ENCODE measurements at places on chromosomes 11 and 22.

- no peak for DNase-seq
Observed at GRCh38 chr11:69192301-69192721, 36.6 kb downstream of the SMIM38 start.

DNA sequence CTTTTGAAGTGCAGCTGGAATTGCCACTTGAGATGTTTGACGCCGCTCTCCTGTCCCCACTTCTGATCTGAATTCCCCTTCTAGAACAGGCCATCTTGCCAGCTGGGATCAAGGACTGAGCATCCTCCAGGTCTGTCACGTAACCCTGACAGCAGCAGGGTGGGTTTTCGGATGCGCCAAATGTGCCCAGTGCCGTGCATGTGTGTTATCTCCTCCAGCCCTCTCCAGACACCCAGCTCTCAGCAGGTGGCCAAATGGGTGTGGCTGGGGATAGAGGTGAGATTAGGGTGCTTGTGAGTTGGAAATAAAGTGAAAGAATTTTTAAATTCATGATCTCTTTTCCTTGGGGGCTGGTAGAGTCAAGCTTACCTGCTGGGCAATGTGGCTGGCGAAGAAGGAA is 3.3 kb downstream of the OSBP2 start:
- DNase-seq, result no peak

- no peak for DNase-seq
Observed at GRCh38 chr11:1916132-1916985, 3.1 kb upstream of the TNNT3 start.

DNA sequence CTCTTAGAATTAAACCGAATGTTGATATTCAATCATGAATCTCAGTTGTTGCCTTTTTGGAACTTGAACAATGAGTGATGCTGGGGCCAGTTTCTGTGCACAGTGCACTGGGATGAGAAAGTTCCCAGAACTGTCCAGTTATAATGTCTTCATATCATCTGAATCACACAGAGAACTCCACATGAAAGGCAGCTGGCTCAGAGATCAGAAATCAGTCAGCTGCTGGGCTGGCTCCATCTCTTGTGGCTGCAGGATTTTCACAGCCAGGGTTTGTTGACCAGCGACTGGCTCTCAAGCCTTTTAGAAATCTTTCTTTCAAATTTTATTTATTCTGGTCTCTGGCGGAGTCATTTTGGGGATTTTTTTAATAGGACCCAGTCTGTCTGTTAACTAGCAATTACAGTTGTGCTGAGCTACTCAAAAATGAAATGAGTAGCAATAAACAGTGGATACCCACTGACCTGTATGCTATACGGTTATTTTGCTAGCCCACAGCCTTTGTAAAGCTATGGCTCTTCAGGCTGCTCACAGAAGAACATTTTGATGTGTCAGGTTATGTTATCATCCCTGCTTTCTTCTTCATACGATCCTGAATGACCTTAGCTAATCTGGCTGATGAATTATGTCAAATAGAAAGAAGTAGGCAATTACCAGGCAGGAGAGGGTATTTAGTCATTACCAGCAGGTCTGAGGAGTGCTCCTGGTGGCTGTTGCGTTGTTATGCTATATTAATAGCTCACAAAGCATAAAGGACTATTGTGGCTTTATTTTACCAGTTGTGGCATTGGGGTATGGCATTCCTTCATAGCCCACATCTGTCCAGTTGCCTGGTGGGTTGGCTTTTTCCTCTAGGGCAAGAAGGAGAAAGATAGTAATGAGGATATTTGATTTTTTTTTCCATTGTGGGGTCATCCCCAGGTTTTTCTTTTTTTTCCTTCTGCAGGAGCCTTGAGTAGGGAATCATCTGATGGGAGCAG is 3.6 kb downstream of the FAT3 start:
- no peak for DNase-seq

DNA sequence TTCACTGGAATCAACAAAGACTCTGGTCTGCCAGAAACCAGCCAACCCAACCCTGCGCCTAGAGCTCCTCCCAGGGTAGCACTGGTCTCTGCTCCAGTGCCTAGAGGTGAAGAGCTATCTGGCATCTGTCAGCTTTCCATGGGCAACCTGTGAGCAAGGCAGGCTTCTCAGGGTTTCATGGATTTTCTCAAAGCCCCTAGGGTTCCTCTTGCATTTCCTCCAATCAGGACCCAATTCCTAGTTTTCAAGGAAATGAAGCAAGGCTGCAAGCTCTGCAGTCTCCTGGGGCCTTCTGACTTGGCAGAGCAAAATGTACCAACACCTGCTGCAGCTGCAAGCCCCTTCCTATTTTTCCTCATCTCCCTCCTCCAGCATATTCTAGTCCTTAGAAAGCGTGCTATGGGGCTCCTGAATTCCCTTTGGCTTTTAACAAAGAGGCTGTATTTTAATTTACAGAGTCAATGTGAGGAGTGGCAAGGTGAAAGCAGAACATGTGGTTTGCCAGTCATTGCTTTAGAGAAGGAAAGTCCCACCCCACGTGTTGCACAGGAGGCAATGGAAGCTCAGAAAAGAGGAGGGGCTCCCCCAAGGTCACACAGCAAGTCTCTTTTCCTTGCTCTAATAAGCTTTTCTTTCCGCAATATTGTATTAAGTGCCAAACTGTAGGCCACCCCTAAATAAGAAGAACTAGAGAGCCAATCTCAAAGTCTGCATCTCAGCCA is 33.0 kb upstream of the RIC3 start:
- DNase-seq, result no peak

DNA sequence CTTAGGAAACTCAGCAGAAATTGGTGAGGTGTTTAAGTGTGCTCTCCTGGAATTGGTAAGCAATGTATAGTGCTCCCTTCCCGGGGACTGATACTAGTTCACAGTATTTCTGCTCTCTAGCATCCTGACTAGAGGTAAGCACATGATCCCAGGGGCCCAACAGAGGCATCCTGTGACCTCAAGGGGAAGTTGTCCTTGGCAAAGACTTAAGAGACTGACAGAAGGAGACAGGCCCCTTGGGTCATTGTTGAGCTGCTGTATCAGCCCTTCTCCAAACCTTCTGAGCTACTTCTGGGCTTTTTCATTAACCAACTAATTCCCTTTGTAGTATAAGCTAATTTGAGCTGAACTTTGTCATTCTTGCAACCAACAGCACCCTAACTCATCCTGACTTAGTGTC is 4.3 kb upstream of the TBC1D22A start:
- DNase-seq, result no peak

- no peak for DNase-seq
Observed at GRCh38 chr11:27347359-27348339, 15.4 kb downstream of the CCDC34 start.

DNA sequence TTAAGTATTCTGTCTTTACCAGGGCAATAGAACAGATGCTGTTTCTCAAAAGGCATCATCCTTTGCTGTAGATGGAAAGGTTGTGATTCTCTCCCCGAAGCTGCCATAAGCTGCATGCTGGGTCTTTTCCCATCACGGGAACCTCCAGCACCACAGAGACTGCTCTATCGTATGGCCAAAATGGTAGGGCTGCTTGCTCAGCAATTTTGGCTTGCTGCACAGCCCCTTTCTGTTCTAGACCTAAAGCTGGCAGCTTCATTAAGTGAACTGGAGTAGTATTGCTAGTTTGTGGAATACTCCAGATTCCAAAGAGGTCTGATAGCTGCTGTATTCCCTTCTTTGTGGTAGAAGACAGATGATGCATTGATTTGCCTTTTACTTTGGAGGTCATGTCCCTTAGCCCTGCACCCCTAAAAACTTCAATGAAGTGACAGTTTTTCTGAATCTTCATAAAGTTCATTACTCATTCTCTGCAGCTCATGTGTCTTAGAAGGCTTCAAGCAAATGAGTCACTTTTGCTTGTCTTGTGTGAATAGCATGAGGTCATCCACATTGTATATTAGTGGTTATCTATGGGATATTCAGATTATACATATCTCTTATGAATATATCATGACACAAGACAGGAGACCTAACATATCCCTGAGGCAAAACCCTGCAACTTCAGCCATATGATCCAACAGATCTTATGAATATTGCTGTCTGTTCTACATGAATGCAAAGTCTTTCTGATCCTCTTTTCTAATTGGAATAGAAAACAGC is 245.3 kb downstream of the FAM76B start:
- no peak for DNase-seq

- DNase-seq, result no peak
Observed at GRCh38 chr22:42358643-42359558, 73.3 kb downstream of the NFAM1 start.

- DNase-seq, result no peak
Observed at GRCh38 chr11:116688202-116688540, 84.6 kb downstream of the BUD13 start.

DNA sequence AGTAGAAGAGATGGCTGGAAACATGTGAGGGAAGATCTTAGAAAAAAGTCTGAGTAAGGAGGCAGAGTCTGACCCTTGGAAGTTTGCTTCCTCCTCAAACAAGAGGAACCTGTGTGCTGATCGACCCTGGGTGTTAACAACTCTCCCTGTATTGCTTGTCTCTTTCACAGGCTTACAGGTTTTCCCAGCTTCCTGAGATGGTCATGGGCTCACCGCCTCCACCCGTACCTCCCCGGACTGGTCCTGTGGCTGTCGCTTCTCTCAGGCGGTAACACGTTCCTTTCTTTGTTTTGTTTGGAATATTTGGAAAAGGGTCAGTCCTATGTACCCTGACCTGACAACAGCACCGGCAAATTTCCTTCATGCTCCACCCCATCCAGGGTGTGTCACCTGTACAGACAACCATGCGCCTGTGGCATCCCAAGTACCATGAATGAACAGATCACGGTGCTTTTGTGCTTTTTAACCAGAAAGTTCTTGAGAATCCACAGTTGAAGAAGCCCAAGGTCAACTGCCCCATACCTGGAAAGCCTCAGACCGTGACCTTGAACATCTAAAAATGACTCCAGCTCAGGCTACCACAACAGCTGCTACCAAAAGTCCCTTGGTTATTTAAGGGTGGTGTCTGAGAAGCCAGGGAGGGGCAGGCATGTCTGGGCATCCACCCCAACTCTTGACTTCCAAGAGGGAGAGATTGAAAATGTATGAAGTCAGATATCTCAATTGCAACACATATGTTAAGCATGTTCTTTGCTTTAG is 44.6 kb downstream of the C11orf91 start:
- DNase-seq, result no peak

GRCh38 chr22:23401910-23402274 is 178.2 kb downstream of the IGLL1 start:
- DNase-seq, result no peak

DNA sequence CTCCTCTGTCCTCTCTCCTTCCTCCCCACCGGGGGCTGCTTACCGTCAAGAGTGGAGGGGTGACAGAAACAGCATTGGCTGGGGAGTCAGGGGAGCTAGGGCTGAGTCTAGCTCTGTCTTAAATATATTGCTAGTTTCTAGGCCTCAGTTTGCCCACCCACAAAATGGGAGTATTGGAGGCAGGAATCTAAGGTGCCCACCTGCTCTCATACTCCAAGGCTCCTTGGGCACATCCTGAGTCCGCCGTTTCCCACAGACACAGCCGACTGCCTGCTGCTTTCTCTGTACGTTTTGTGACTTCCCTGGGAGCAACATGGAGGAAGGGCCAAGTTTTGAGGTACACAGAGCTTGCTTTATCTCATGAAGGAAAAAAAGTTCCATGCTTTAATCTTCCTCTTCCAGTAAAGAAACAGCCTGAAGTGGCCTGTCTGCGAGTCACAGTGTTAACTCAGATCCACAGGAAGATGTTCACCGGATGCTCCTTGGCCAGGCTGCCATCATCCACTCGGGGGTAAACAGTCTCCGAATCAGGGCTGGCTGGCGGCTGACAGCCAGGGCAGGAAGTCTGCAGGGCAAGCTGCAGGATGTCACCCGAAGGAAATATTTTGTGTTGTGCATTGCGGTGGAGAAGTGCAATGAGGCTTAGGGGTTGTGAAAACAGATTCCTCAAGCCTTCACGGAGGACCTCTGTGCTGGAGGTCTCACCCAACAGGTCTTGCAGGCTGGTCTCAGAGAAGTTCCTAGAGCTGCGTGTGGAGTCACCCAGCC is 11.0 kb upstream of the CERK start:
- DNase-seq, result no peak

GRCh38 chr11:64138398-64138797 is 27.5 kb downstream of the MACROD1 start:
- DNase-seq, result no peak

- DNase-seq, result no peak
Observed at GRCh38 chr11:26842478-26843282, 120.8 kb upstream of the SLC5A12 start.

DNA sequence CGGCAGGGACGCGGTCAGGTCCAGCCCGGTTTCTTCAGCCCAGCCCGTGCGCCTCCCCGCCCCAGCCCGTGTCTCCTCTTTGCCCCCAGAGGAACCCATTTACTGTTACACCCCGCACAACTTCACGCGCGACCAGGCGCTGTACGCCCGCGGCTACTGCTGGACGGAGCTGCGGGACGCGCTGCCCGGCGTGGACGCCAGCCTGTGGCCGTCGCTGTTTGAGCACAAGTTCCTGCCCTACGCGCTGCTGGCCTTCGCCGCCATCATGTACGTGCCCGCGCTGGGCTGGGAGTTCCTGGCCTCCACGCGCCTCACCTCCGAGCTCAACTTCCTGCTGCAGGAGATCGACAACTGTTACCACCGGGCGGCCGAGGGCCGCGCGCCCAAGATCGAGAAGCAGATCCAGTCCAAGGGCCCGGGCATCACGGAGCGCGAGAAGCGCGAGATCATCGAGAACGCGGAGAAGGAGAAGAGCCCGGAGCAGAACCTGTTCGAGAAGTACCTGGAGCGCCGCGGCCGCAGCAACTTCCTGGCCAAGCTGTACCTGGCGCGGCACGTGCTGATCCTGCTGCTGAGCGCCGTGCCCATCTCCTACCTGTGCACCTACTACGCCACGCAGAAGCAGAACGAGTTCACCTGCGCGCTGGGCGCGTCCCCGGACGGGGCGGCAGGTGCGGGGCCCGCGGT is 6.5 kb downstream of the PANX2 start:
- no peak for DNase-seq

GRCh38 chr11:64373598-64373974 is 14.6 kb downstream of the RPS6KA4 start:
- DNase-seq, result no peak
